G401 (cell line): ENCODE measurements at places on chromosomes 5 and 9.

DNA sequence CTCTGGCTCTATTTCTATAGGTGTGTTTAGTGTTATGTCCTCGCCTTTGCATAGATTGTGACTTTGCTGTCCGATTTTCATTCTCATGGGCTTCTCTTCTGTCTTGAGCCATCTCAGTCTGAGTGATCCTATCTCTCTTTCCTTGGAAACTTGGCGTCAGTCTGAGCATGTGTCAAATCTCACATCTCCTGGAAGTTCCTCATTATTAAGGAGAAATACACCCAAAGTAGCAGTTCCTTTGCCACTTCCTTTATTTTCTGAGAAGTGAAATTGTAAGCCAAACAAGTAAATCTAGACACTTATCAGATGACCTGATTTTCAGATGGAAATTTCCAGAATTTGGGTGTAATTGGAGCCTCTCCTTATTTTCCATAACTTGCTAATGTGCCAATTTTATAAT lies 126.9 kb upstream of the ANKH start:
- no peak for DNase-seq

DNA sequence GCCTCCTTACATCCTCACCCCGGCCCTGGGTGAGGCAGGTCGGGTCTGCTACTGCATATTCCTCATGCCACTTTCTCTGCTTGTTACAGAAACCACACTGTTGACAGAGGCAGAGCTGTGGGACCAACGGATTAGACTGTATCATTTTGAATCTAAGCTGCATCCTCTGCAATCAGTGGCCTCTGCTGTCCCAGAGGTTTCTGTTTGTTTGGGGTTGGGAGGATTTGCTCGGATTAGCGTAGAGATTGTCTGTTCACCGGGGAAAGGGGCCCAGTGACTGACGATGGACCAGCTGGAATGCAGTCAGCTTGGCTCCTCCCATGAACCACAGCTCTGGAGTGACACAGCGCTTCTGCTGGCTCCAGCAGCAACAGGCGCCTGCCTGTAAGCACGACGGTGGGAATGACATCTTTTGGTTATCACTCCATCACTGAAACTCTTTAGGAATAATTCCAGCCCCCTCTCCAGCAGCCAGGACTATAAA lies 37.3 kb upstream of the ADRA1B start:
- no peak for DNase-seq

DNA sequence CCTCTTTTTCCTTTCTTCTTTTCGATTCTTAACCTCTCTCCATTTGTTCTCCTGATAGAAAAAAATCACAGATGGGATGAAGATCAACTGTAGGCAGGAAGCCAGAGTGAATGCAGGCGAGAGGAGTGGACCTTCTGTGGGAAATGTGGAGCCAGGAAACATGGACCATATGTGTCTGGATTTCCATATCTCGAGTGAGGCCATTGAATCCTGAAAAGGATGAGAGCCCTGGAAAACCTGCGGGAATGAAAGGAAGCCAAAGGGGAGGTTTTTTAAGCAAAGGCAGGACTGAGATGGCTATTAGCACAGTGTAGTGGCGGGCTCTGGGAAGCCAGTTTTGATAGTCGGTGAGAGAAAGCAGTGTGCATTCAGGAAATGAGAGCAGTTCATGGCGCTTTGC lies 139.5 kb upstream of the C9orf72 start:
- peak; percentile 96 for DNase-seq

GRCh38 chr5:16866273-16866672 lies 69.8 kb downstream of the MYO10 start:
- no peak for DNase-seq

DNA sequence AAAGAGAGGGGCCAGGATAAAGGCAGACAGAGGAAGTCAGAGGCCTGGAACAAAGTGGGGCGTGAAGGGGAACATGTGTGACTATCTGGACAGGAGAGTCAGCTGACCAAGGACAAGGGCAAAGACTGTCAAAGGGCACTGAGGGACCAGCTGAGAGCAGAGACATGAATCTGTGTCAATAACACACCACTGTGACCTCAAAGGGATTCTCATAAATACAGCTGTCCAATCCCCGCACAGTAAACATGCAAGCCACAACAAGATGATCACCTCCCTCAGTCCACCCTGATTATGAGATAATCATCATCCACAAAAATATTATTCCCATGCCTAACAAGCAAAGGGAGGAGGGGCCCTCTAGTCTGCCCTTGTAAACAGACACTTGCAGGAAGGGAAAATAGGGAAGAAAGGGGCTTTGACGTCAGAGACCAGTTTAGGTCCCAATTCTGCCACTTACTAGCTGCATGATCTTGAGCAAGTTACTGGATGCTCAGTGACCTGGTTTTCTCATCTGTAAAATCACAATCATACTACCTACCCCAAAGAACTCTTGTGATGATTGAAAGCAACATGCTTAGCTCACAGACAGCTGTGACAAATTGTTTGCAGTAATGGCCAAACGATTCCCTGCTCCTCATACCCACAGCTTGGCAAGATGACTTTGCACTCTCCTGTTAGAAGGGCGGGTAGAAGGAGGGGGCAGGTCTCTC lies 41.8 kb downstream of the RAPGEF1 start:
- DNase-seq: peak; percentile 38

DNA sequence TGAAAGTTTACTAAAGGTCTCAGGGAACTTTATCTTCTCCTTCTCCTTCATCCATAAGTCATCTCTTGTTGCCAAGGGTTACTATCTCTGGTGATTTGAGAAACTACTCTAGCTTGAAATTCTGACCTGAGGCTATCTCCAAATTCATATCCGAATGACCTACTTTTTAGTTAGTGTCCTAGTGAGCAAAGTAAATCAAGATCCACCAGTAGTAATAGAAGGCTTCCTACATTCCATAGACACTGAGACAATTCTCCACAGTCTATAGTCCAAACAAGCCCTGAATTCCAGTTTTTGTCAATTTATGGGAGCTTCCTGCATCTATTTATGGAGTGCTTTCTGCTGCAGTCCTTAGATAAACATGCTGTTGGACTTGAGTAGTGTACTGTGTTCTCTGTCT lies 5.0 kb downstream of the IL7R start:
- peak; percentile 1 for DNase-seq

DNA sequence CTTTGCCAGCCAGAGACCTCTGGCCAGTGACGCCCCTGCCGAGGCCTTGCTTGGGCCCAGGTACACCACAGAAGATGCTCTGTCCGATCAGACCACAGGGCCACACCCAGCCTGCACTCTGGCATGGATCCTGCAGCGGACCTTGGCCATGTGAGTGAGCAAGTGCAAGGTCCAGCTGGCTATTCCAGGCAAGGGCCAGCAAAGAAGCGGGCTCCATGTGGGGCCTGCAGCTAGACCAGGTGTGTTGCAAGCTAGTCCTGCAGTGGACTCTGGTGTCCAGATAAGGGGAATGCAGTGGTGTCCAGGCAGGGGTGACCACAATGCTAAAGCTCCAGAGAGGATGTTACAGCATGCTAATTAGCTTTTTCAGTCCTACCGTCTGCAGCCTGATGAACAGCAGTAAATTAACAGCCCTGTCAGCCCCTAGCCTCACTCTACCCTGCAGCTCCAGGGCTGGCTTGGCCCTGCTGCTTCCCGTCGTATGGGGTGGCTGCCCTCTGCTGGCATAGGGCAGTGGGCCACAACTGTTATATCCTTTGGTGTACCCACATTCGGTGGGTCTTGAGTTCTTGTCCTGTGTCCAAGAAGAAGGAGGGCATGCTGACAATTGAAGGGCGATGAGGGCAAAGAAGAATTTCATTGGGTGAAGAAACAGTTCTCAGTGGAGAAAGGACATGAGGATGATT lies 284.5 kb upstream of the POU5F2 start:
- peak; percentile 15 for DNase-seq

DNA sequence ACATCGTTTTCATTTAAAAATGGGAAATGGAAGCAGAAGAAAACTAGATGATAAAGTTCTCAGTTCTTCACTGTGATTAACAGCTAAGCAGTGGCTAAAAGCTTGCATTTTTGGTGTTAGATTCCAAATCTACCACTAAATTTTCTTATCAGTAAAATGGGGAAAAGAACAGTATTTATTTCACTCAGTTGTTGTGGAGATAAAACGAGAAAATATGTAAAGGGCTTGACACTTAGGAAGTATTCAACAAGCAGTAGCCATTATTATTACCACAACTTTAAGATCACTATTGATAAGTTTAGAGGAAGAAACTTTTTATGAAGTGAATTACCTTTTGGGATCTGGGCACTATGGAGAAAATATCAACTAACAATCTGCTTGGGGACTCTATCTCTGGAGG lies 4.5 kb downstream of the STOM start:
- no peak for DNase-seq

GRCh38 chr5:67792891-67793290 lies 422.7 kb upstream of the PIK3R1 start:
- no peak for DNase-seq

DNA sequence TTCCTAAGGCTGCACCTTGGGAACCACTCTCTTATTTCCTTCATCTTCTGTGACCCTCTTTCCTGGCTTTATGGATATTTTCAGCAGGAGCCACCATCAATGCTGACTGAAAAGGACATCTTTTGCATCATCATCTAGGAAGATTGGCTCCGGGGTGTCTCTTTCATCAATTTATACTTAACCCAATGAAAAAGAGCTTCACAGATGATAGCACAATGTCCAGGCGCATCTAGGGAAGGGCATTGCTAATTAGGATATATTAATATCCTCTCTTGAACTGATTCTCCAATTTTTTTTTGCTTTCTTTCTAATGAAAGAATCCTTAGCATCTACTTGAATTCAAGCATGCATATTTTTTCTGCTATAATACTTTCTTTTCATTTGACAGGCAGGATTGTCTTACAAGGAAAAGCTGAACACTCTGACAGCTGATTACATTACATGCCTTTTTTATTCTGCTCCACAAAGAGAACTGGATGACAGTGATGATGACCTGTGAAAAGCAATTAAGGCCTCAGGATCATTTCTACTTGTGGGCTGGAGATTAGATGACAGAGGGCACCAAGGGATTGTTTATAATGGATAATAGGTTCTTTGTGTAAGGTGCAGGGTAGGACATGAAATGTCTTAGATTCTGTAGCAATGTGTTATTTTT lies 60.2 kb downstream of the PCSK1 start:
- no peak for DNase-seq

- no peak for DNase-seq
These were observed 25.3 kb downstream of the ZDHHC11B start for GRCh38 chr5:759111-759751.

DNA sequence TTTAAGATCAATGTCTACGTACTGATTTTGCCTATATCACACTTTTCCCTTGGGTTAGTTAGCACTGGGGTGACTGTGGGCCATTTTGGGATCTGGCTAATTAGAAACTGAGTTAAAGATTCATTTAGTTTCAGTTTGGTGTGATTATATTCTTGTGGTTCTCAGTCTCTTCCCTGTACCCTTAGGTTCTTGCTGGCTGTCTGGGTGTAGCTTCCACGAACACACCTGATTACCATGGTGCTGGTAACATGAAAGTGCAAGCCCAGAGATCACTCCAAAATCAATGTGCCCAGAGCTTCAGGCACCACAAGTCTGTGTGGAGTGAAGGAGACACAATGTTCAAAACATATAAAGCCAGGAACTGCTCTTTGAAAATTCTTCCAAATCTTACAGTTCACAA lies 248.1 kb downstream of the PDE4D start:
- DNase-seq: no peak

GRCh38 chr9:116985596-116985995 lies 298.5 kb downstream of the TRIM32 start:
- peak; percentile 63 for DNase-seq
